Stimulated activated CD4-positive, alpha-beta T cell treated with anti-CD3 and anti-CD28 coated beads, Interleukin-2, amount 100 ng/mL, for 24 hours (primary cell): ENCODE measurements at places on chromosomes 1 and 21.

GRCh38 chr1:214438075-214438474 lies 113.3 kb downstream of the PTPN14 start:
- no peak for DNase-seq

GRCh38 chr1:180646547-180646946 lies 14.7 kb downstream of the XPR1 start:
- DNase-seq = no peak

DNA sequence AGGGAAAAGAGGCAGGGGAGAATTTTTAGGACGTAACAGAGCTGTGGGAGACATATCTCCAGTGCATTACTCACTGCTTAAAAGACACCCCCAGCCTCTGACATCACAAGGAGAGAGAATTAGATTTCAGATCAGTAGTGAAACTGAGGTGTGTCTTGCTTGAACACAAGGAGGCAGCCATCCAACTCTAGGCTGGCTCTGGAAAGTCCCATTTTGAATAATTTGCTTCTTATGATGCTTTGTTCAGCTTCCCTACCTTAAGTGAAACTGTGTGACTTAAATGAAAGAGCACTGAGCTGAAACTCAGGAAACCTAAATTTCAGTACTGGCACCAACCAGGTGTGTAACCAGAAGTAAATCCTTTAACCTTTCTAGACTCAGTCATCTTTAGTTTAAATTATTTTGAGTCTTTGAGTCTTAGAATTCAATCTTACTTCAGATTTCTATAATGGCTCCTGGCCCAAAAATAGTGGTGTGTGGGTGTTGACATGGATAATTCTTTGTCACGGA lies 251.6 kb upstream of the SGIP1 start:
- DNase-seq = peak; percentile 71

DNA sequence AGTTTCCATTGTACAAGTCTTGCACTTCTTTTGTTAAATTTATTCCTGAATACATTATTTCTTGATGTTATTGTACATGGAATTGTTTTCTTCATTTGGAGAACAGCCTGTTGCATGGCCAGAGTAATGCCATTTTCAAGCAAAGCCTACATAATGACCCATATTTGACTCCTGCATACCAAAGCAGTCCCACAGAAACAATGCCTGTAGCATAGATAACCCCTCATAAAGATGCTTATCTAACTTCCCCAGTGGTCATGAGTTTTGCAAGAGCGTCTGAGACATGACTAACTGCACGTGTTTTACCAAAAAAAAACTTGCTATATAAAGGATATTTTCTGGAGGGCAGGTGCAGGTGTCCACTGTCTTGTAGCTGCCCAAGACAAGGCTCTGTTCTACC lies 30.3 kb upstream of the RLF start:
- no peak for DNase-seq

DNA sequence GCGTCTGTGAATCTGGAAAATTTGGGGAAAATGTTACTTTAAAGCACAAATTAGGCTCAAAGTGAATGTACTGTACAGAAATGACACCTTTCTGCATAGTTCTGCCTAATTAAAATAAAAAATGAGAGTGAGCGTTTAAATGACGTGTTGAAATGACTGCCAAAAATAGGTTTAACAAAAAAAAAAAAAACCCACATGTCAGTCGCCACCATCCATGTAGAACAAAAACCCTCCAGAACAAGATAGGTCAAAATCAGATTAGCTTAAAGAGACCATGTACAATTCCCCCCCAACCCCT lies 745 bp downstream of the PARP1 start:
- DNase-seq = no peak

GRCh38 chr1:22428672-22429071 lies 23.0 kb upstream of the ZBTB40 start:
- no peak for DNase-seq

DNA sequence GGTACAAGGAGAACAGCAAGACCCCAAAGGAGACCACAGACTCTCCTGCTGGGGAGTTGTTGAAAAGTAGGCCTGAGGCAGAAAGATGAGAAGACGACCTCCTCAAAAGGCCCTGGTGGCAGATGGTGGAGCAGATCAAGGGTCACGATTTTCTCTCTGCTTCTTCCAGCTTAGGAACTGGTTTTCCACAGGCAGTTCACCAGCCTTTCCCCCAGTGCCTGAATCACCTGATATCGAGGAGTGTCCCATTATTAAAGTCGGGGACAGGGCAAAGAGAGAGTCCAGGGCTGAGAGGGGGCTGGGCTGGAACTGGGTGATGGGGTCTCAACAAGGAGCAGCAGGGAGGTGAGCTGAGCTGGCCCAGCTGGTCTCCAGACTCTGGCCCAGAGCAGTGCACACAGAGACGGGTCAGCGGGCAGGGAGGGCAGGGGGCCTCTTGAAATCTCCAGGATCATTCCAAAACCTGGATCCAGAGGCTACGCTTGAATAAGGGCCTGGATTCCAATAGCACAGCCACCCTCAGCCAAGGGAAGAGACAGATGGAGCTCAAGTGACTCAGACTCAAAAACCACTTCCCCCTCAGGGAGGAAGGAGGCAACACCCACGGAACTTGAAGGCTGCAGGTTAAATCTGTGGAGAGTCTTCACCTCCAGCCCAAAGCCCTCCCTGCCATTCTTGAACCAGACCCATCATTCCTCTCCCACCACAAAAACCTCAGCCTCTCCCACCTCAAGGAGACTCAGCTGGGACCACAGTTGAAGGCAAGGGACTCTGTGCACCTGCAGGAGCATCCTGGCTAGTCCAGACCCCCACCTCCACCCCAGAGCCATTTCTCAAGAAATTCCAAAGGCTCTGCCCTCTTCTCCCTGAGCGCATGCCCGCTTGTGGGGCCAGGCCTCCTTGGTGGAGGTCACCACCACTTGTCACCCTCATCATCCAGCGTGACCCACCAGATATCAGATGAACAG lies at the start of gene S100A5:
Gene S100A5, minus strand, starts transcription at position 541 of the 968 bp plus-strand sequence. CDS start 743 bp downstream, outside the sequence.
- DNase-seq = peak; percentile 52

GRCh38 chr1:46804027-46804889 lies 5.4 kb downstream of the CYP4B1 start:
- DNase-seq = no peak

DNA sequence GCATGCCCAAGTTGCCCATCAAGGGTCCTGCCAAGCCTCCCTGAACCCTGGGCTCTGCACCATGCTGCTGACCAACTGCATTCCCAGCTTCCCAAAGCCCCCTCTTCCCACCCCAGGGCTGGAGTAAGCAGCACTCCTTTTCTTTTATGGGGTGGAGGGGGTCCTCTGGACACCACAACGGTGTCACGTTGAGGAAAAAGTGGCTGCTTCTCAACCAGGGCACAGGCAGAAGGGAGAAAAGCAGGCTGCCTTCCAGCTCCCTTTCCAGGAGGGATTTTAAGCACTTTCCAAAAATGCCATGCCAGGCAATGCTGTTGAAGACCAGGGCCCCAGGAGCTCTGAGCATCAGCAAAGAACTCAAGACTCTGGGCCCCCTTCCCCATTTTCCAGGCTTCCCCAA lies 691 bp downstream of the RIMS3 start:
- DNase-seq = no peak

GRCh38 chr1:230632273-230632873 lies 9.9 kb upstream of the COG2 start:
- DNase-seq = no peak

DNA sequence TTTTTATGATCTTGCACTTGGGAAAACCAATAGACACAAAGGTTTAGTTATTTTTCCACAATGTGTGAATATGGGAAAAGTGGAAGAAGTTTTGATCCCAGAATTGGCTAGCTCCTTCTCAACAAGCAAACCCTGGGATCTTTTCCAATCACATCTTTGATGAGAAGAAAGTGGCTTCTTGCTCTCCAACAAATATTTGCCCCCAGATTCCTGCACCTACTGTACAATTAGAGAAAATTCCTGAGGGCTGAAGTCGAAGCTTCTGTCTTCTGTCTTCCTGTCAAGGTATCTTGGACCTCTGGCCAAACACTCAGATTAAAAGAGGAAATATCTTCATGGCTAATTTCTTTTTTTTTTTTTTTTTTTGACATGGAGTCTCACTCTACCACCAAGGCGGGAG lies 113.1 kb upstream of the SLC45A1 start:
- no peak for DNase-seq

DNA sequence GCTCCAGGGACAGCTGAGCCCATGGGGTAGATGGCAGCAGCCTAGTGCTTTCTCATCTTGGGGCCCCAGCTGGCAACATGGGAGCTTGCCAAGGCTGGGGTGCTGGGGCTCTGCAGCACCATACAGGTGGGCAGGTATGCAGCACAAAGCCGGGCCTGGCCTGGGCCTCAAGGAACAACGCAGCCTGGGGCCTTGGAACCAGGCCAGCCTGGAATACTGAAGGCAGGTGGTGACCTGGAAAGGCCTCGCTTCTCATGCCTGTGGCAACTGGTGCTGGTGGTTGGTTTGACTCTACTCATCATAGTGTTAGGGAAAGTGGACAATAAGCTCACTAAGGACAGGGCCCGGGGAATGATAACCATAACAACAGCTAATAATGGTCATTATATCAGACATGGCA lies 27.0 kb upstream of the SDHB start:
- no peak for DNase-seq

- no peak for DNase-seq
Observed at GRCh38 chr1:167922611-167923074, 8.7 kb upstream of the ADCY10 start.

- DNase-seq = no peak
Observed at GRCh38 chr1:204333427-204333826, 26.3 kb downstream of the PLEKHA6 start.

GRCh38 chr1:3471356-3472087 lies 17.1 kb downstream of the ARHGEF16 start:
- DNase-seq = no peak

- DNase-seq = no peak
Observed at GRCh38 chr1:57127976-57128375, 162.2 kb upstream of the C8B start.

- no peak for DNase-seq
Observed at GRCh38 chr1:219412772-219413171, 200.1 kb downstream of the ZC3H11B start.

DNA sequence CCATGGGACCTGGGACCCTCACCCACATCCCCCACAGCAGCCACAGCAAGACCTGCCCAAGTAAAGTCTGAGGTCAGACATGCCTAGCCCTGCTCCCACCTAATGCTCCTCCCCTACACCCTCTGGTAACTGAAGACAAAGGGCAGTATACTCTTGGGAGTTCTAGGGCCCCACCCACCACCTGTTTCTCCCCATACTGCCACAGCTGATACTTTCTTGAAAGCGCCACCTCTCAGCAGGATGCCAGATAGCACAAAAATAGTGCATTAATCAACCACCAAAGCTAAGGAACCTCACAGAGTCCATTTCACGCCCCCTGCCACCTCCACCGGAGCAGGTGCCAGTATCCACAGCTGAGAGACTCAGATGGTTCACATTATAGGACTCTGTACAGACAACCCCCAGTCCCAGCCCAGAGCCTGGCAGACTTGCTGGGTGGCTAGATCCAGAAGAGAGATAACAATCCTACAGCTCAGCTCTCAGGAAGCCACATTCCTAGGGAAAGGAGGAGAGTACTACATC lies 238.1 kb downstream of the LRRC40 start:
- DNase-seq = no peak

GRCh38 chr1:78667939-78668338 lies 18.3 kb downstream of the IFI44 start:
- no peak for DNase-seq

DNA sequence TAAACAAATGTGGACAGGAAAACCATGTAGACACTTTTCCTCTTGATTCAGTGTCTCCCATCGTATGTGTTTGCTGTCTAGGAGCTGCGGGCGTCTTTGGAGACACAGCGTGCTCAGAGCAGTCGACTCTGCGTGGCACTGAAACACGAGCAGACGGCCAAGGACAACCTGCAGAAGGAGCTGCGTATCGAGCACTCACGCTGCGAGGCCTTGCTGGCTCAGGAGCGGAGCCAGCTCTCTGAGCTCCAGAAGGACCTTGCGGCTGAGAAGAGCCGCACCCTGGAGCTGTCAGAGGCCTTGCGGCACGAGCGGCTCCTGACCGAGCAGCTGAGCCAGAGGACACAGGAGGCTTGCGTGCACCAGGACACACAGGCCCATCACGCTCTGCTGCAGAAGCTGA lies 27.2 kb upstream of the DIP2A start:
- DNase-seq = no peak

GRCh38 chr1:170872663-170873062 lies 62.7 kb upstream of the MROH9 start:
- no peak for DNase-seq

- no peak for DNase-seq
Observed at GRCh38 chr21:44291936-44292811, 6.5 kb downstream of the AIRE start.

DNA sequence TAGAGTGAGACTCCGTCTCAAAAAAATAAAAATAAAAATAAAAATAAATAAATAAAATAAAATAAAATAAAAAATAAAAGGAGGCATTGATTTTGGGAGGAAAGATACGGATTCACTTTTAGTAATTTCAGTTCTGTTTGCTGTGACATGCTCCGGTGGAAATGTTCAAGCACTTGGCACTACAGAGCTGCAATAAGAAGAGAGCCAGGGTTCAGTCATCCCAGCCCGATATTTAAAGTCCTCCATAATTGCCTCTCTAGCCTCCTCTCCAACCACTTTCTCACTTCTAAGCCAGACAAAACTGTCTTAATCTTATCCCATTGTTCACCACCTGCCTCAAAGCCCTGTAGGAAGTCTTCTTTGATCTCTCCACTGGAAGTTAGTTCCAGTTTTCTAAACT lies 55.0 kb upstream of the MACF1 start:
- no peak for DNase-seq

DNA sequence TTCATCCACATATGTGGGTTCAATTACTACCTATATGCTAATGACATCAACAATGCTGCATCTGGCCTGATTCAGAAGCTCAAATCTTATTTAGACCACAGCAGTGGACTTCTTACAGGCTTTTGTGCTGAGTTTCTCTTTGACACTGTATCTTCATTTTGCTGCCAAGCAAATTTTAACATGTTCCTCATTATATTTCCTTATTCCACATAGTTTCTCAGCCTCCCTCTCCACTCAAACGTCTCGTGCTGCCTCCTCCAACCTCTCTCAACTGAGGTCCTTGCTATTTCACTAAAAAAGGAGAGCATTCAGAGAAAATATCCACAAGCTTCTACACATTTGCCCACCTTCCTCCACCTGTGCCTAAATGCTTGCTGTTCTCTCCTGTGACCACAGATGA lies 6.5 kb downstream of the TDRKH start:
- DNase-seq = no peak

DNA sequence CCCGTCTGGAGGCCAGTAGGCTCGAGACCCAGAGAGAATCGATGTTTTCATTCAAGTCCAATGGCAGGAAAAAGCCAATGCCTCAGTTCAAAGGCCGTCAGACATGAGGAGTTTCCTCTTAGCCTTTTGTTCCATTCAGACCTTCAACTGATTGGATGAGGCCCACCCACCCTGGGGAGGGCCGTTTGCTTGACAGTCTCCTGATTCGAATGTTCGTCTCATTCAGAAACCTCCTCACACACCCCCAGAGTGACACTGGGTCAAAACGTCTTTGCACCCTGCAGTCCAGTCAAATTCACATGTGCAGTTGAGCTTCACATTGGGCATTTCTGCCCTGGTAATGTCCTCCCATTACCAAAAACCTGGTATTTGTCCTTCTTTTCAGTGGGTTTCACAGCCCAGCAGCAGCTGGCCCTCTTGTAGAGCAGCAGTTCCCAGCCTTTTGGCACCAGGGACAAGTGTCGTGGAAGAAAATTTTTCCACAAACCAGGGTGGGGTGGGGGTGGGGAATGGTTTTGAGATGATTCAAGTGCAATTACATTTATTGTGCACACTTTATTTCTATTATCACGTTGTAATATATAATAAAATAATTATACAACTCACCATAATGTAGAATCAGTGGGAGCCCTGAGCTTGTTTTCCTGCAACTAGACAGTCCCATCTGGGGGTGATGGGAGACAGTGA lies 40.1 kb downstream of the RSPH1 start:
- DNase-seq = no peak

GRCh38 chr1:1894354-1895059 lies 3.6 kb upstream of the GNB1 start:
- no peak for DNase-seq
